GDM1 (cell line): ENCODE measurements at places on chromosomes 2 and 18.

- no peak for DNase-seq
Observed at GRCh38 chr2:122001441-122001874, 246.0 kb downstream of the TSN start.

DNA sequence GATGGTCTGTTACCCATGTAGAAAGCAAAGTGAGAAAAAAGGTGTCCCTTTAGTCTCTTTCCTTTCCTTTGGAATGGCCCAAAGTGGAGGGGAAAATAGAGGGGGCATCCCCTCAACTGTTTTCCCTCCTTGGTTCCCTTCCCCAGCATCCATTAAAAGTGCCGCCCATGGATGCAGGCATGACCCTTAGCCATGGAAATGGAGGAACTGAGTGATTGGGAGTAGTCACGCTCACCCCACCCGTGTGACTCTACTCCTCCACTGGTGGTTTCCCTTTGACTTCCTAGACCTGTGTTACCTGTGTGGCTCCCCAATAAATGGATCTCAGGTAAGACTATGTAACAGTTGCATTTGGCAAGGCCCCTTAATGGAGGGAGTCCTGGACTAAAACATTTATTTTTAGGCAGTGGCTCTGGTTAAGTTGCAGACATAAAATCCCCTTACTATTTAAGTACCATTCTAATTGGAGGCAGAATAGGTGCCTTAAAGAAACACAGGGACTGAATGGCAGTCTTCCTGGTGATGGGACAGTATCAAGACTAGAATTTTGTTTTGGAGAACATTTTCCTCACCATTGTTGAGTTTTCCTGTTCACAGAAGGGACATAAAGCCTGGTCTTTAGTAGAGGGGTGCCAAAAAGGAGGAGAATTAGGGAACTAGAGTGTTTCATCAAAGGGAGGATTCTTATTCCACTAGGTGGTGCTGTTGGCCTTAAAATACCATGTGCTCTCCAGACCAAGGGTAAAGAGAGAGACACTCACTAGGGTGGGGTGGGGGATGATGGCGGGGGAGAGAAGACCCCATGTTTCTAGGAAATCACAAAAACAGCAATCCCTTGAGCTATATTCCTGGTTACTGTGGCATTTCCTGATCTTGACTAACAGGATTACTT is 25.7 kb upstream of the PLA2R1 start:
- DNase-seq, result no peak

- no peak for DNase-seq
Observed at GRCh38 chr2:219476652-219477151, 22.0 kb upstream of the GMPPA start.

DNA sequence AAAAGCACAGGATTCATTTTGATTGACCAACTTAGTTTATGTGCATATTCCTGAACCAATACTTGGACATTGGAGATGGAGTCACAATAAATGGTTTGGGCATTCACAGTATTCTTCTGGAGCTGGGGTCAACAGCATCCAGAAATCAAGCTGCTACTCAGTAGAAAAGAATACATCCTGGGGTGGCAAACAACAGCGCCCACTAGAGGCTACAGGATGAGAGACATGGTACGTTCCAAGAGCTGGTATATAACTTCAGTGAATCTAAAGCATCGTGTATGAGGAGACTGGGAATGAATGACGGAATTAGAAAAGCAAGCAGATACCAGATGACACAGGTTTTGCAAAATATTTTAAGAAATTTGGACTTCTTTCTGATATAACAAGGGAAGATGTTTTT is 142.9 kb upstream of the FIGN start:
- no peak for DNase-seq
